ENCODE measurements at places on chromosomes 7 and 10.

DNA sequence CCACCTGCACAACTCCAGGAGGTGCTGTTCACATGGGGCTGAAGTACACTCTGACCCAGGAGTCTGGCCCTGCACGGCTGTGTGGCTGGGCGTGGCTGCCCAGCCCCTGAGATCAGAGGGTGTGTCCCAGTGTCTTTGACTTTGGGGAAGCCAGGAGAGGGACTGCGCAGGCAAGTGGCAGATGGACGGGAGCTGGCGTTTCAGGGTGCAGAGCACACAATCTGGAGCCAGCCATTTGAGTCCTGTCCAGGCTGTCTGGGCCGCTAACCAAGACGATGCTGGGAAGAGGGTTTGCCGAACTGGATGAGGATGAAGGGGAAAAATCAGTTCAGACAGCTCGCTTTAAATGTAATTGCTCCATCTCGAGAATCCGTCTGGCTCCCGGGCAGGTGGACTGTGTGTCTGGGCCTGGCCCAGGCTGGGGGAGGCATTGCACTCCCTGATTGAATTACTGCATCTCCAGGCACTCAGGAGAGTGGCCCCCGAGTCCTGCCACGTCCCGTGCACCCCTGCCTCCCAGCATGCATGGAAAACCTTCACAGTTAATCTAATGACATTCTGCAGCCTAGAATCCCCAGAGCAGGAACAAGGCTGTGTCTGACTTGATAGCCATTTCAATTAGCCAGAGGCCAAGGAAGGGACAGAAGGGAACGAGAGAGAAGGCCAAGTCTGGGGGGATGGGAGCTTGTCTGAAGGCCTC lies 120.8 kb upstream of the NANOS1 start:
- DNase-seq = no peak

- DNase-seq = peak; percentile 52
Measured at GRCh38 chr7:138097064-138097741, 20.9 kb downstream of the AKR1D1 start.

DNA sequence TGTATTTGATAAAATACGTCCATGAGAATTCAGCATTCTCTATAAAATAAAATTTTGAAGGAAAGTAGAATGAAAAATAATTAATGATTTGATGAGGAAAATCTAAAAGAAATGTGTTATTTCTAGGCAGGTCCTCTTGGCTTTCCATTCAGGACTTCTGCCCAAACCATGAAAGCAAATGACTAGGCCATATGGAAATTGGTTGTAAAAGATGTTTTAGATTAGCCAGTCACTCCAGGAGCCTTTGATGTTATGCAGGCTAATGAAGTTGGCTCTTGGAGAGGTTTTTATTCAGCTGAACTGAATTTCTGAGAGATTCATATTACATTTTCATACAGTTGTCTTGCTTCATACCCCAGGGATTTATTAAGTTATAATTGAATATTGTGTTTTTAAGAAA lies 452.8 kb downstream of the SDK1 start:
- DNase-seq = no peak

GRCh38 chr7:86320889-86321288 lies 322.8 kb upstream of the GRM3 start:
- DNase-seq = no peak
